ENCODE measurements at places on chromosomes 2 and 18. TPM values are rescaled to one million over a fixed set of nuclear protein-coding genes. Genes with fewer than 3 reads are reported as not detected.

Gene SLC16A14
- total RNA-seq: 5.5 TPM

Gene SF3B6
- total RNA-seq: 239 TPM

Gene USP34
- total RNA-seq: 13.9 TPM

Gene BOLL
- total RNA-seq: not detected

Gene FBXO36
- 1.4 TPM for total RNA-seq
